ENCODE measurements at places on chromosomes 2 and 18.
A peak's percentile ranks its signal among the peaks of the same experiment; 100 is the strongest.

- DNase-seq, result peak; percentile 1
These were observed 49.8 kb upstream of the PLA2R1 start for GRCh38 chr2:160111951-160112798.

DNA sequence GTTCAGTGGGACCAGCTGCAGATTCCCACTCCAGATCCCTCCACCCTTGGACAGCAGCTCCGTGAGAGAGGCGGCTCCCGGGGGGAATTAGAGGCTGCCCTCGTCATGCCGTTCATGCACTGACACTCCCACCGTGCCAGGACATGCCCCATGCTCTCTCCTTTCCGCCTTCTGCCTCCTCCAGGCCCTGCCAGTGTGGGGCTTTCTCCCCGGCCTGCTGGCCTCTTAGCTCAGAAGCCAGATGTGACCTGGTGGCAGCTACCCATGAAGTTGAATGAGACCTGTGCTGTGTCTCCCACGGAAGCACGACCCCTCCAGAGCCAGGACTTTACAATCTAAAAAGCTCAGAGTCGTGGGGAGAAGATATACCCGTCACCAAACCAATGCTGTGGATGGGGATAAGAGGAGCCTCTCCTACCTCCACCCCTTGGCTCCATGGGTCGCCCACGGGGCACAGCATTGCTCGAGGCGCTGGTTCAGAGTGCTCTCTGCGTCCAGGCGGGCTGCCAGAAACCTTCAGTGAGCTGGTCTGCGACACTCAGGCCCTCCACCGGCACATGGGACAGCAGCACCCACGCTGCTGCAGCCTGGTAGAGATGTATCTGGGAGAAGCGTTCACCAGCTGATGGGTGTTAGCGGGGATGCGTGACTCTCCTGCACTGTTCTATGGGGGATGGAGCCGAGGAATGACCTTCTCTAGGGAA, 111.0 kb upstream of the GPC1 start:
- peak; percentile 46 for DNase-seq

- no peak for DNase-seq
These were observed 368.4 kb upstream of the SLC8A1 start for GRCh38 chr2:40820319-40820718.

DNA sequence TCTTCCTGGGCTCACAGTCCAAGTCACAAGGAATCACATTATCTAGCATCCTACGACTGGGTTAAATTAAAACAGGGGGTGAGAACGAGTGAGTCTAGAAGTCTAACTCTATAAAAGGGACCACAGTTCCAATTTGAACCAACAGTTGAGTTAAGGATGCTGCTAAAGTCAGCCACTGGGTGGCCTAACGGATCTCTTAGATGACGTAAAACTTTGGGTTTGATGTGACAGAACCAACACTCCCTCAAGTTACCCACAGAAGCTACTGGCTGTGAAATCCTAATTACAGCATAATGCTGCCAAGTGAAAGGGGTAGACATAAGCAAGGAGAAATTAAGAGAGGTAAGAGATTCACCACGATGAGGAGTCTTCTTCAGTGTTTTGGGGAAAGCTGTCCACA, 32.7 kb upstream of the RUFY4 start:
- no peak for DNase-seq

- no peak for DNase-seq
These were observed 123.9 kb downstream of the TMEM17 start for GRCh38 chr2:62382122-62382521.

DNA sequence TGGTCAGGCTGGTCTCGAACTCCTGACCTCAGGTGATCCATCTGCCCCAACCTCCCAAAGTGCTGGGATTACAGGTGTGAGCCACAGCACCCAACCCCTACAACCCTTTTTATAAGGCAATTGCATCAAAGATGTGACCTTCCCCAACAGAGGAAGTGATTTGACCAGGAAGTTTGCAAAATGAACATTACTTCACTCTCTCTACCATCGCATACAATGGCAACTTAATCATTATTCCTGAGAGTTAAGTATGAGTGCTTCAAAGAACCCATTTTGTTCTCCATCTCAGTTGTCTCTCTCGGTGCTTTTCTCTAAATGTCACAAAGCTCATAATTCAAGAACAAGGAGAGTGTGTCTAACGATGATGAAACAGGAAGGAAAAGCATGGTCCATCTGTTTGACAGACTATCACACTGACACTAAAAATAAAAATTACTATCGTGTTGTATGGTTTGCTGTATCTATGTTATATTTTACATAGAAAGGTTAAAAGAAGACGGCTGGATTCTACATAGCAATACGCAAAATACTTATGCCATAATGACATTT, 18.1 kb upstream of the CREG2 start:
- no peak for DNase-seq

GRCh38 chr2:138445227-138445626, 56.3 kb upstream of the SPOPL start:
- DNase-seq, result no peak
